GOT3 (cell line): ENCODE measurements at places on chromosomes 1 and 21.

- no peak for DNase-seq
Measured at GRCh38 chr1:244354810-244355278, 96.9 kb downstream of the ADSS2 start.

GRCh38 chr1:66300280-66300971 is 233.5 kb upstream of the SGIP1 start:
- DNase-seq = no peak

DNA sequence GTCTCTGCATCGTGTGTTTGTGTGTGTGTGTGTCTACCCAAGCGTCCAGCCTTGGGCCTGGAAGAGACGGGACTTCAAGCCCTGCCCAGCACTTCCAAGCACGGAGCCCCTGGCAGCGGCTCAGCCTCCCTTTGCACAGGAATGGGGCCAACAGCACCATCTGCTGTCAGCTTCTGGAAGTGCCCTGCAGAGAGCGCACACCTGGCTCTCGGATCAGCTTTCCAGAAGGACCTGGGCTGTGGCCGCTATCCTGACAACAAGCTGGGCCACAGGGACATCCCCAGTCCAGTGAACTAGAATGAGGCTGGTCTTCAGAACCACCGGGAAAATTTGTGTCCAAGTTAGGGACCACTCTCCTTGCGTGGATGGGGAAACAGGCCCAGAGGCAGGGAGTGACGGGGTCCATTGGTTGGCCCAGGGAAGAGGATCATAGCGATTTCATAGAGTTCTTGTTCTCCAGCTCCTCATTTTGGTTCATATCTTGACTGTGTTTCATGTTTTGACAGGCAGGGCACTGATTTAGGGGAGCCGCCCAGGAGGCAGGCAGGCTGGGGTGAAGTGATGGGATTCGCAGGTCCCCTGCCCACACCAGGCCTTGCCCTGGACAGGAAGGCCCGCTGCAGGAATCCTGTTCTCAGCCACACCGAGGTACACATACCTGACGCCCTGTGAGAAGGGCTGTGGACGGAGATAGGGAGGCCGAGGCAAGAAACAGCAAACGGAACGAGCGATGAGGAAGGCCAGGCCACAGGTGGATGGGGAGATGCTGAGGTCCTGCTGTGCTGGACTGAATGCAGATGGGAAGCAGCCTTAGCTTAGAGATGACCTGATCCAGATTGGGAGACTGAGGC is 38.4 kb downstream of the TAS1R2 start:
- peak; percentile 10 for DNase-seq

- DNase-seq = no peak
Measured at GRCh38 chr1:177969825-177970371, at the start of gene SEC16B. SEC16B (minus strand) TSS chr1:177970058; CDS start chr1:177967981, 2,077 bp downstream.

DNA sequence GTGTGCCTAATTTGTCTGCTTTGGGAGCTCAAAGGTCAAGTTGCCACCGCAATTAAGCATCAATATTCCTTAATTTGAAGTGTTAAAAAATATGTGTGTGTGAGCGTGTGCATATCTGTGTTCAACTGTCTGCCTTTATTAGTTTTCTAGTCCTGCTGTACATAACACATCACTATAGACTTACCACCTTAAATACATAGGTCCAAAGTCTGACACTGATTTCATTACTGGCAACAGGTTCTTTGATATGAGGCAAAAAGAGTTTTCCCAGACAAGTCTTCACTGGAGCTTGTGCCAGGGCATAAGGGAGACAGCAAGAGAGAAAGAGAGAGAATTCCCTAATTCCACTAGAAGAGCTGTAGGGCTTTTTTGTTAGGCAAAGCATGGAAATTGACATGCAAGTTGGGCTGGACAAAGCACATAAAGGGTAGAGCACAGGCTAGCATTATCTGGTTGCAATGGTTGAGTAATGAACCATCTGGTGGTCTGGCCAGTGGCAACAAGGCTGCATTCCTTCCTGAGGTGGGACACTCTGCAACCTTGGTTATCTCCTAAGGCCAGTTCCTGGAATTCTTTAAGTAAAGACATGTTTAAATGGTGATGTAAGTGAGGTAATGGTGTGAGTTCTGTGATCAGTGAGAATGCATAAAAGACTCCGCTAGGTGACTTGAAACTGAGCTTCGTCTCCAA is 457.2 kb upstream of the ADAMTS5 start:
- no peak for DNase-seq

DNA sequence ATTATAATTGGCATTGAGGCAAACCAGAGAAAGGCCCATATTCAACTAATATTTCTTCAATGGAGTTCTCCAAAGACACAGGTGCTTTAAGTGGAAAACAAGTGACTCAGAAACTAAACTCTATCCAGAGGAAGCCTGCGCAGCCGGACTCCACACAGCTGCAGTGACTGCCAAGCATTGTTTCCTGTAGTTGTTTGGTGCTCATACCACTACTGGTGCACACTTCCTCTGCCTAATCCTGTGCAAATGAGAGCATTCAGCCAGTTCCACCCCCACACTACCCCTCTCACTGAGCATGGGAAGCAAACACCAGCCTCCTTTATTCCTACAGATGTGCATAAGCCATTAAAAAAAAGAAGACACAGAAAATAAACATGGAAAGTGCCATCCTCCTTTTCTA is 102.9 kb downstream of the VAV3 start:
- no peak for DNase-seq

DNA sequence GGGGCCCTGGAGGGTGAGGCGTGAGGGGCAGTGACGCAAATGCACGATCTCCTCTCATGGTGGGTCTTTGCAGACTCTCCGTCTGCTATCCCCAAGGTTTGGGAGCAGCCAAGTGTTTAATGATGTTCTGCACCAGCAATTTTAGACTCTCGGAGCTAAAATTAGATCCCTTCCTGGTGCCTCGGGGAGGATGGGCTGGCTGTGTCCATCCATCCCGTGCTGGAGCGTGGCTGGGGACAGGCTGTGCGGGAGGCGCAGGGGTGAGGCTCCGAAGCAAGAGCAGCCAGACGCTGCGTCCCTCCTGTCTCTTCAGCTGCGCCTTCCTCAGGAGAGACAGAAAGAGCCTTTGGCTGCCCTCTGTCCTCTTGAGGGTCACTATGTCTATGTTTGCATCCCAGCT is 387.6 kb downstream of the CAMTA1 start:
- no peak for DNase-seq
